ENCODE measurements at places on chromosomes 1 and 21.

DNA sequence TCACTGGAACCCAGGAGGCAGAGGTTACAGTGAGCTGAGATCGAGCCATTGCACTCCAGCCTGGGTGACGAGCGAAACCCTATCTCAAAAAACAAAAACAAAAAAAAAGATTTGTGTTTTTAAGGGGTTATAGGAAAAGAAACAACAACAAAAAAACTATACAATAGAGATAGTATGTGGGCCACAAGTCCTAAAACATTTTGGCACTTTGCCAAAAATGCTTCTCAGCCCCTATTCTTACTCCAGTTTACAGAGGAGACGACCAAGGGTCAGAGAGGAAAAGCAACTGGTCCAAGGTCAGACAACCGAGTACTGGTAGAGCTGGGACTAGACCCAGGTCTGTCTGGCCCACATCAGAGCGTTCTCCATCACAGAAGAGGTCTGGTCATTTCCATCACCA, 3.0 kb downstream of the FBXO44 start:
- DNase-seq = no peak

- no peak for DNase-seq
These were observed 41.4 kb upstream of the NFASC start for GRCh38 chr1:204829133-204829825.

DNA sequence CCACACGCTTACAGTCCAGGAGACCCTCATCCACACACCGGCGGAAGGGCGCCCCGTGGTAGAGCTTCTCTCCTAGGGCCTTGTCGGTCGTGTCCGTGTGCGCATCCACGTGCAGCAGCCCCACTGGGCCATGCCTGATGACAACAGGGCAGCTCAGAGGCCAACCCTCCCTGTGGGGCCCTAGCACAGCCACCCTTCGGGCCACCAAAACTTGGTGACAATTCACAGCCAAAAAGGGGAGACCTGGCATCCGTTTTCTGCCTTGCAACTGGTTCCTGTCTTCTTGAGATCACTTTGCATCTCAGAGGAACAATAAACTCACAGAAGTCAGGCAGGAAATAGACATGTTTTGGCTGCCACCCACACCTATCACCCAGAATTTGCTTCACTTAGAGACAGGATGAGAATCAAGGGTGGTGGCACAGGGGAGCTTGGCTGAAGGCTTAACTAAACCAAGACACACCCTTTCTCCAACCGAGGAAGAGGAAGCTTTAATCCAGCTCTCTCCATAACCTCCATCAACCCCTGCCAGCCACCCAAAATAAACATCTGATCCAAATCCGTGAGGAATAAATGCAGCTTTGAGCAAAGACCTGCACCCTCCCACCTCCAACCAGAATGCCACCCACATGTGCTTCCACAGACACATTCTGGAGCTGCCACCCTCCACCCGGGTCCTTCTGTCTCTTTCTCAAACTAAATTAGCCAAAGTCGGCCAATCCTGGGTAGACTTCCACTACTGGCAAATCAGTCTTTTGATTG, 5.7 kb downstream of the AGMAT start:
- no peak for DNase-seq

- DNase-seq = no peak
These were observed 36.8 kb upstream of the BMP8B start for GRCh38 chr1:39825432-39825941.

DNA sequence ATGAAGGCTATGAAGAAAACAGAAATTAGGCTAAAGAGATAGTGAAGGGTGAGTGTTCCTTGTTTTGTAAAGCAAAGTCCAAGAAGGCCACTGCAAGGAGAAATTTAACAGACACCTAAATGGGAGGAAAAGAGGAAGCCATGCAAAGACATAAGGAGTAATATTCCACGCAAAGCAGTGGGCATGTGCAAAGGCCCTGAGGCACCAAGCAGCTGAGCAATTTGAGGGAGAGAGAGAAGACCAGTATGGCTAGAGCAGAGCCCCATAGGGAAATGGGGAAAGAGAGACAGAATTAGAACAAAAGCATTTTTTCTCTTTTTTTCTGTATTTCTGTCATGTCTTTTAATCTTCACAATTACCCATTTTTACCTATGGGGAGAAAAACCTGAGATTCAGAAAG, 154.1 kb downstream of the TPR start:
- DNase-seq = no peak

- DNase-seq = no peak
These were observed 1.4 kb downstream of the GJA4 start for GRCh38 chr1:34794001-34794789.

DNA sequence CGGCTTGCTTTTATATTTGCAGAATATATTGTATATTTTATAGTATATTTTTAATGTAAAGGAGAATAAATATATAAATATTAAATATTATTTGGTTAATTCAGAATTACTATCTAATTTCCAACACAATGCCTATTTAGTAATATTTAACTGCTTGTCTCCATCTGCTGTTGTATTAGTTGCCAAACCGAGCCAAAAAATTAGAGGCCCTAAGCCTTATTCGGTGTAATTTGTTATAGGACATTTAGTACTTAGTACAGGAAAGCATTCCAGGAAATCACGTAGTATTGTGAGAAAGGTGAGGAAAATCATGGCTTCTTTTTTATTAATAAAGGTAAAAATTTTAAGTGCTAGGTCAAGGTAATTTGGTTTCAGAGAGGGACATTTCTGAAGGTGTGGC, 93.8 kb downstream of the DNM3 start:
- no peak for DNase-seq

- DNase-seq = no peak
These were observed 18.6 kb downstream of the NADK start for GRCh38 chr1:1759456-1760344.

DNA sequence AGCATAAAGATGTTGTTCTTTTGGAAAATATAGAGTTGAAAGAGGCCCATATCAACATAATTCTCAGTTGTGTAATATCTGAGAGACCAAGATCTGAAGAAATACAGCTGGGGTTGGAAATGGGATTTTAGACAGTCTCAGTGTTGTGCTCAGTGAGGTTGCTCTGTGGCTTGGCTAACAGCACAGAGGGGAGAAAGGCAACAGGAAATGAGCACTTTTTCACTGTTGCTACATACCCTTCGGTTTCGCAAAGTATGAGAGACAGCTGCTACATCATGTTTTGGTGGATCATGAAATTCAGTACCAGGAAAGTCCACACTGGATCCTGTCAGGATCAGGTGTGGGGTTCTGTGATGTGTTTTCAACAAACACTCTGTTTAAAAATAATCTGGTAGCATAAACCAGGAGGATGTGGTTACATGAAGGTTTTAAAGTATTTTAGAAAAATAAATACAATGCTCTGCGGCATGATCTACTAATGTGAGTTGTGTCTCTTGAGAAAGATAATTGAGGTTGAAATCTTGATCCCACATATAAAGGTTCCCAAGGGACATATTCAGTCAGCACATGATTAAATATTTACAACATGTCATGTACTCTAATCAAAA, 7.0 kb upstream of the GPR88 start:
- no peak for DNase-seq

DNA sequence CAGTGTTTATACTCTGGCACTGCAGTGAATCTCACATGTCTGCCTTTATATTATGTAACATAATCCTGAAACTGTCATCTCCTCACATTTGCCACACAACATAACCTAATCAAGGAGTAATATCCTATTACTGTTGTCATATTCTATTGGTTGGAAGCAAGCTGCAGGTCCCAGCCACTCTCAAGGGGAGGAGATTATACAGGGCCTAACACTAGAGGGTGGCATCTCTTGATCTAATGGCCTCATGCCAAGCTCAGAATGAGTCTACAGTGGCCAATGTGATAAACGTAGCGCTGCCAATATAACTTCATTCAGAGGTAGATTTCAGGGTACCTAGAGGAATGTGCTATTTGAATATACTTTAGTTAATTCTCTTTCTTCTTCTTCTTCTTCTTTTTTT, 166.8 kb downstream of the BACH1 start:
- DNase-seq = no peak

- DNase-seq = no peak
These were observed 30.8 kb upstream of the GLIS1 start for GRCh38 chr1:53769780-53770179.

DNA sequence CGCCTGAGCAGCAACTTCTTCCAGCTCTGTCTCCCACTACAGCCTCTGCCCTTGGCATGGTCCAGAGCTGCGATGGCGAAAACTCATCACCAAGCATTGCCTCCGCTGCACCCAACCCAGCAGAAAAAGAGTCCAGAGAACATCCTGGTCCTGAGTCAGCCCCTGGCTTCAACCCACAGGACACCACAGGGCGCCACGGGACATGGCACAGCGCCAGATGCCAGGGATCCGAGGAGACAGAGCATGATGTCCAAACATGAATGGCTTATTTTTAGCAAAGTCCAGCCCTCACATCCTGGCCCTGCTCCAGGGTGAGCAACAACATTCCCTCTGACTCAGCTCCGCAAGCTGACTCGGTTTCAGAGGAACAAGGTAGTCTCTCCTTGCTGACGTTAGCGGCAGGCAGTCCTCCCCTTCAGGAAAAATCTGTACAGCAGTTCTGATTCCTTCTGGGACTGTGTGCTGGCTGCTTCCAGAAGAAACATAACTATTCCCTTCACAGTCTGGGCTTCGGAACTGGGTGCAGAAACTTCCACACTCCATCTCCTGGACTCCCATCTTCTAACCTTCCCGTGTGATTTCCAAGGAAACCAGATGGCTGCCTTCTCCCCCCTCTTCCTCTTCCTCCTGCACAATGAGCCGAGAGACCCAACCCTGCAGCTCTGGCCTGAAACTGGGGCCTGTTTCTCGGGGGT, 131.3 kb downstream of the TOMM20 start:
- DNase-seq = no peak

DNA sequence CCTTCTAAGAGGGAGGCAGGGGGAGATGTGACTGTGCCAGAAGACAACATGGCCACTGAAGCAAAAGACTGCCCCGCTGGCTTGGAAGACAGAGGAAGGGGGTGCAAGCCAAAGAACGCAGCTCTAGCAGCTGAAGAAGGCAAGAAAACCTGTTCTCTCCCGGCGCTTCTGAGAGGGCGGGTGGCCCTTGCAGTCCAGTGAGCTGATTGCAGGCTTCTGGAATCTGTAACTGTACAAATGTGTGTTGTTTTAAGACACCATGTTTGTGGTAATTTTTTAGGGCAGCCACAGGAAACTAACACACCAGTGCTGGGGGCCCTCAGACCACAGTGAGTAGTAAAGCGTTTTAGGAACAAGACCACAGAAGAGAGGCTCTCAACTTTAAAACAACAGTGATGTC, 47.0 kb downstream of the CD46 start:
- no peak for DNase-seq

DNA sequence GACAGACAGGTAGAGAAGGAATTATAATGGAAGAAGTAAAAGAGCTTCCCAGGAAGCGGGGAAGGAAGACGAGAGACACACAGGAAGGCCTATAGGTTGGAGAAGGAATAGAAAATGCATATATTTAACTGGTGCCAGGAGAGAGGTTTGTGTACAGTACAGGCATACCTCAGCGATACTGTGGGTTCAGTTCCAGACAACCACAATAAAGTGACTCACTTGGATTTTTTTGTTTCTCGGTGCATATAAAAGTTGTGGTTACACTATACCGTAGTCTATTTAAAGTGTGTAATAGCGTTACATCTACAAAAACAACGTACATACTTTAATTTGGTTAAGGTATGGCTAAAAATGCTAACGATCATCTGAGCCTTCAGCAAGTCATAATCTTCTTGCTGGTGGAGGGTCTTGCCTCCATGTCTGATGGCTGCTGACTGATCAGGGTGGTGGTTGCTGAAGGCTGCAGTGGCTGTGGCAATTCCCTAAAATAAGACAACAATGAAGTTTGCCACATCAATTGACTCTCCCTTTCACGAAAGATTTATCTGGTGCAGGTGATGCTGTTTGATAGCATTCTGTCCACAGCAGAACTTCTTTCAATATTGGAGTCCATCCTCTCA, 16.0 kb downstream of the YARS1 start:
- no peak for DNase-seq

DNA sequence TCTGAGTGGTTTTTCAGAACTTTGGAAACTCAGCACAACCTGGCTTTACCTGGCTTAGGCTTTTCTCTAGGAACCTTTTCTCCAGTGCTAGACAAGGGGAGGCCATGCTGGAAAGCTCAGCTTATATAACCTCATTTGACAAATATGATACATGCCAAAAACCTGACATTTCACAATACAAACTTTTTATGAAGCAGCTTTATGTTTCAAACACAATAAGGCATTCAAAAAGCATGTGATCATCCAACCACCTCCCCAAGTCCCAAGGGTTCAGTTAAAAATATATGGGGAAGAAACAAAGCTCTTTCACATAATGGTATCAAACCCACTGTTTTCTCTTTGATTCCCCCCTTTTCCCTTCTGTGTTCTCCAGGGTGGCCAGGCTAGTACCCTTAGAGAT, 63.7 kb downstream of the ZC3H11B start:
- DNase-seq = no peak

DNA sequence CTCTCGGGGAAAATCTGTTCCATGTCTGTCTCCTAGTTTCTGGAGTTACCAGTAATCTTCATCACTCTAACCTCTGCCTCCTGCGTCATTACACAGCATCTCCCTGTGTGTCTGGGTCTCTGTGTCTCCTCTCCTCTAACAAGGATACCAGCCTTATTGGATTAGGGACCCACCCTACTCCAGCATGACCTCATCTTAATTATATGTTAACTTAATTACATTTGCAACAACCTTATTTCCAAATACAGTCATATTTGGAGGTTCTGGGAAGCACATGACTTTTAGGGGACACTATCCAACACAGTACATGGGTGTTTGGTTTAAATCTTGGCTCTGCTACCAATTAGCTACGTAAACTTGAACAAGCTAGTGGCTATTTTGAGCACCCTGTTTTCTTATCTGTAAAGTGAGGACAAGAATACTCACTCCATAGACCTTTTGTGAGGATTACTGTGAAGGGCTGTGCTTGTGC, 83.9 kb upstream of the SGIP1 start:
- no peak for DNase-seq

DNA sequence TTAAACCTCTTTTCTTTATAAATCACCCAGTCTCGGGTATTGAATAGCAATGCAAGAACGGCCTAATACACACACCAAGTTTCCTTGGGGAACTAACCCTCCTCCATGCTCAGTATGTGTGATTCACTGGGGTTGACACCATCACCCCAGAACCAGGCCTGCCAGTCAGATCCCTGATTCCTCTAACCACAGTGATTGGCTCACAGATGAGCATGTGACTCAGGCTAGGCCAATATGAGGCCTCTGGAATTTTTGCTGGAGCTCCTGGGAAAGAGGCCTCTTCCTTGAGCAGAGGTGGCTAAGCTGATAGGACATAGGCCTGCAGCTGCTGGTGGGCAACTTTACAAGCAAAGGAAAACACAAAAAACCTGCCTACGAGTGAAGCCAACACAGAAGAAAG, 74.7 kb upstream of the ZBTB40 start:
- DNase-seq = no peak

- no peak for DNase-seq
These were observed 41.7 kb downstream of the NFIA start for GRCh38 chr1:61124078-61124477.

- DNase-seq = no peak
These were observed 28.7 kb downstream of the ABCA4 start for GRCh38 chr1:94092210-94092613.

GRCh38 chr1:162233066-162233465, 143.6 kb downstream of the SPATA46 start:
- no peak for DNase-seq
